ENCODE measurements at places on chromosomes 2 and 18.

DNA sequence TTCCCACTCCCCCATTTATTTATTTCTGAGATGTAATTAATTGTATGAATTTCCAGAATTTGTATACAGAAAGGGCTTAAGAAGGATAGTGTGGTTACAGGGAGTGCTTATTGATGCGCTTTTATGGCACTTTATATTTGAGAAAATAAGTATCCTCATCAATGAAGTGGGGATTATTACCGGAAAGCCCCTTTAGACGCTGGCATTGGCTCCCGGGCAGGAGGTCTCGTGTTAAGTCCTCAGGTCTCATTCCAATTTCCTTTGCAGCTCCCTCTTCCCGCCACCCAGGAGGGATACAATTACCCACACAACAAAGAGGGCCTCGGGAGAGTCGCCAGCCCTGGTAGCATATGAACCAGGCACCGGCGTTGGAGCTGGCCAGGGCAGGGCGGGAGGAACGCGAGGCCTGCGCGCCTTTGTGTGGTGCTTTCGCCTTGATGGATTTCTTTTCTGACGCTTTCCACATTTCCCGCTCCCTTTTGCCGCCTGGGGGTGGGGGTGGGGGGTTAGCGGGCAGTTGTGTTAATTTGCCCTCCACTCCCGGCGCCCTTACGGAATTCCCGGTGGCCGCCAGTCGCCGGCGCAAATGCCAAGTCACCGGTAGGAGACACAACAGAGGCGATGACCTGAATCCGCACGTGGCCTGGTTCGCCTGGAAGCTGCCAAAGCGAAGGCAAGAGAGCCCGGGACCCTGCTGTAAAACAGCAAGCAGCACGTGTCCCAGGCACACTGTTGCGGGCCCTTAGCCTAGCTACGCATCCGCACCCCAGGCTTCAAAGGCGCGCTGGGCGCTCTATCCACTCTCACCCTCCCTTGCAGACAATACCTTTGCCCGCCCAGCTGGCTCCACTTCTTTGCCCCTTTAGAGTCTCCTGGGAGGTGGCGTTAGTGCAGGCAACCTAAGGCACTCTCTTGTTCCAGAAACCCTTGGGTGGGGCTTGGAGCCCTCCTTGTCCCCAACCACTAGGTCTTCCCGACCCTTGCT lies 3.3 kb downstream of the GAD1 start:
- DNase-seq = no peak

DNA sequence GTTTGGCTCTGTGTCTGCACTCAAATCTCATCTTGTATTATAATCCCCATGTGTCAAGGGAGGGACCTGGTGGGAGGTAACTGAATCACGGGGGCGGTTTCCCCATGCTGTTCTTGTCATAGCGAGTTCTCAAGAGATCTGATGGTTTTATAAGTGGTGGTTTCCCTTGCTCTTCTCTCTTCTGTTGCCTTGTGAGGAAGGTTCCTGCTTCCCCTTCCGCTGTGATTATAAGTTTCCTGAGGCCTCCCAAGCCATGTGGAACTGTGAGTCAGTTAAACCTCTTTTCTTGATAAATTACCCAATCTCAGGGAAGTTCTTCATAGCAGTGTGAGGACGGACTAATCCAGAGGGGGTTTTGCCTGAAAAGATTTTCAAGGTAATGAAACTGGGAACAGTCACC lies 245.4 kb downstream of the GALR1 start:
- DNase-seq = no peak

DNA sequence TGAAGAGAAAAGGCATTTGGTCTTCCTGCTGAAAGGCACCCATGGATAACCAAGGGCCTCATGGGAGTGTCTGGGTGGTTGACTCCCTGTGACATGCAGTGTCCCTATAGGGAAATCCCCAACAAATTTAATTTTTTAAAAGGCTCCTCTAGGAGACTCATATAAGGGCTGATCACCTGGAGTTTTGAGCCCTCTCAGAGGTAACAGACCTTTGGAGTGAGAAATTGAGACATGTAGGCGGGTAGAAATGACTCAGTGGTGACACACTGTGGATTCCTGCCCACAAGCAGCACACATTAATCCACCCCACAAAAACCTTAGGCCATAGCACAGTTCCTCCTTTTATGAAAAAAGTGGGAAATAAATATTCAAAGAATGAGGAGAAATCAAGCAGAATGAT lies 557.0 kb upstream of the CNTNAP5 start:
- DNase-seq = no peak

- no peak for DNase-seq
Measured at GRCh38 chr18:63476668-63477067, at the start of gene SERPINB5. Gene SERPINB5, plus strand, starts transcription at chr18:63476958. Its CDS starts 7,471 bp downstream, at chr18:63484429.

DNA sequence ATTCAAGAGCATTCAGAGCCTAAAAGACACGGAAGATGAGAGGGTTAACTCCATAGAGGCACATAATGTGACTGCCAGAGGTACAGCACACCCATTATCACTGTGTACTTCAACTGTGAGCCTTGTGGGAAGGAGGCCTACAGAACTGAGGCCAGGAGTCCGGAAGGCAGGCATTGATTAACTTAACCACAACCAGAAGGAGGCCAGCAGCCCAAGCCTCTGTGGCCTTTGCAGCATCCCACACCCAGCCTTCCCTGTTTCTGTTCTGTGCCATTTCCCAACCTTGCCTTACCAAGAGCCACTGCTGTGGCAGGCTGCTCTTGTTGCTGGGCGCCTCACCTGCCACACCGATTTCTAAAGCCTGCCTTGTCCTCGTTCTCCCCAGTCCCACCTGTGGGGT lies 27.2 kb downstream of the SIGLEC15 start:
- no peak for DNase-seq

DNA sequence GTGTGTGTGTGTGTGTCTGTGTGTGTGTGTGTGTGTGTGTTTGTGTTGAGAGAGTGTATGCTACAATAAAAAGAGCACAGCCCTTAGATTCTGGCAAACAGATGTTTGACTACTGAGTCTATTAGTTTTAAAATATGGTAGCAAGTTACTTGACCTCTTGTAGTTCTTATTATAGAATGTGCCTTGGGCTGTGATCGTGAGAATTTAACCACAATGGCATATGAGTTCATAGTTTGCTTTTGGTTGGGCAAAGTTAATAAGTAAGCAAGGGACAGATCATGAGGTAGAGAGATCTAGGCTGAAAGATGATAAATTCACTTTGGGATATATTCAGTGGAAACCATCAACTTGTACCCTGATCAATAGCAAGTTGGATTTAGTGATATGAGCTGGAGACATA lies 334.3 kb upstream of the VWC2L start:
- no peak for DNase-seq

GRCh38 chr18:35581898-35582641 lies 530 bp downstream of the GALNT1 start:
- DNase-seq = no peak

- DNase-seq = no peak
Measured at GRCh38 chr18:8977701-8978100, 124.8 kb upstream of the NDUFV2 start.

DNA sequence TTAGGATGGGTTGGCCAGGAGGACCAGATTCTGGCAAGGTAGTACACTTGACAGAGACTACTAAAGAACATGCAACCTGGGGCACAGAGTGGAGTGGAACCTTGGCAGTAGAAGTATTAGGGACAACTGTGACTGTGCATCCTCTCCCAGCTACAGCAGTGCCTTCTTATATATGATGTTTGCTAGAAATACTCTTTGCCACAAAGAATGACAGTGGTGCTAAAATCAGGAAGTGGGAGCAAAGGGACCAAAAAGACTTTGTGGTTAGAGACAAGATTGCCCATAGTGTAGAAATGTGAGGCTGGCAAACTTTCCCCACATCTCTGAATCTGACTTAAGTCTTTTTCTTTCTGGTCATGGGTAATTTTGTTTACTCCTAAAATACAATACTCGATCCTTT lies 9.4 kb upstream of the SLC38A11 start:
- DNase-seq = no peak

DNA sequence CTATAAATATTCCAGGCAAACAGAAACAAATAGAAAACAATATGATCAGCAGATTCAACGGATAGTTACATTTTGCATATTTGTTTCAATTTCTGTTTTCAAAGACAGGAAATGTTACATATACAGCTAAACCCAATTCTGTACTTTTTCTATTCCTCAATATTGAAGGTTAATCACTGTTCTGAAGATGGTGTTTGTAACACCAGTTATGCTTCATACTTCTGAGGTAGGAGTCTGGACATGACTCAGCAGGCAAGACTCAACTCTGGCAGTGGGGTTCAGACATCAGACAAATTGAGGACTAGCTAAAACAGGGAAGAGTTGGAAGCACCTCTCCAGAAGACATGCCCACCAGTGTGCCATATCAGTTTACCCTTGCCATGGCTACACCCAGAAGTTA lies 16.6 kb downstream of the SERPINB13 start:
- DNase-seq = no peak

- no peak for DNase-seq
Measured at GRCh38 chr18:64132871-64133270, 16.0 kb downstream of the LINC00305 start.

DNA sequence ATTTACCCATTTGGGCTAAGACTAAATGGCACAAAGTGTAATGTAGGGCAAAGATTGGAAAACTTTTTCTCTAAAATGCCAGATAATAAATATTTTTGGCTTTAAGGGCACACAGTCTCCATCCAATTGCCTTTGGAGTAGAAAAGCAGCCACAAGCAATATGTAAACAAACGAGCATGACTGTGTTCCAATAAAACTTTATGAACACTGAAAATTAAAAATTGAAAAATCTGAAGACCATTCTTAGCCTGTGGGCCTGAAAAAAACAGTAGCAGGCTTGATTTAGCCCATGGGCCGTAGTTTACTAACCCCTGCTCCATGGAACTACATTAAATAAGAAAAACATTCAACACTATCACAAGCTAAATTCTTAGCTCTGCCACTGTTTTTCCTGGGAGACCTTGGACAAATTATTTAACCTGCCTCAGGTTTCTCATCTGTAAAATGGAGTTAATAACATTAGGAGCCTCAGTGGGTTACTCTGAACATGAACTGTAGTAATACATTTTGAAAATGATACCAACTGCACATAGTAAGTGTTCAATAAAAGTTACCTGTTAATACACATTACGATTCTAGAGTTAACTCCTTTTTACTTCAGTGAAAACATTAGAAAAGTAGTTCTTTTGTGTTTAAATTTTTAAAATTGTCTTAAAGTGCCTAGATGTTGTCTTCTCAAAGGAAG lies 1.3 kb downstream of the IFIH1 start:
- no peak for DNase-seq

- DNase-seq = no peak
Measured at GRCh38 chr2:161709428-161709827, 85.2 kb downstream of the SLC4A10 start.

DNA sequence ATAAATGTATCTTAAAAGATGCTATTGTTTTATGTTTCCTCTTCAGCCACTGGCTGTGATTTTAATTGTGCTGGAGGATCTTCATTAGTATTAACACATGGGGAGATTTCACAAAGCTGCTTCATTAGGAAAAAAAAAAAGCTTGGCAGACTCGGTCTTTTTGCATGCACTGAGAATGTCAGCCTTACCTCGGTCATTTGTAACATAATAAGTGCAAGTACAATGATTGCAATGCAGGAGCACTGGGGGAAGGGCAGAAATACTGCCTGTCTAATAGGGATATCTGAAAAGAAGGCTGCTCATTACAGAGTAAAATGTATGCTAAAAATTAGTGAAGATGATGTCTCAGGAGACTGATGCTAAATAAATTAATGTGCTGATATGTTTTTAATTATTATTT lies 1.3 kb upstream of the BAZ2B start:
- no peak for DNase-seq

DNA sequence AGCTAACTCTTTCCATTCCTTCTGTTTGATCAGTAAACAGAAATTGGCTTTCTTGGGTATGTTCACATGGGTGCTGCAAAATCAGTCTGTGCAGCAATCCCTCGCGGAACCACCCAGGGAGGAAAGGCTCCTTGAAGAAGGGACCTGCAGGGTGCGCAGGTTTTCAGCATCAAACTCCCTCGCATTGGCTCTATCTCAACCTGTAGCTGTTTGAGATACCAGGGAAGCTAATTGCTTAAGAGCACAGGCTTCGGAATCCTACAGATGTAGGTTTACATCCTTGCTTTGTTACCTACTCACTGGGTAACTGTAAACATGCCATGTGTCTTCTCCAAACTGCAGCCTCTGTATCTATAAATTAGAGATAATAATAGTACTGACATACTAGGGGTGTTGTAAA lies 43.2 kb downstream of the LAMA3 start:
- DNase-seq = no peak

DNA sequence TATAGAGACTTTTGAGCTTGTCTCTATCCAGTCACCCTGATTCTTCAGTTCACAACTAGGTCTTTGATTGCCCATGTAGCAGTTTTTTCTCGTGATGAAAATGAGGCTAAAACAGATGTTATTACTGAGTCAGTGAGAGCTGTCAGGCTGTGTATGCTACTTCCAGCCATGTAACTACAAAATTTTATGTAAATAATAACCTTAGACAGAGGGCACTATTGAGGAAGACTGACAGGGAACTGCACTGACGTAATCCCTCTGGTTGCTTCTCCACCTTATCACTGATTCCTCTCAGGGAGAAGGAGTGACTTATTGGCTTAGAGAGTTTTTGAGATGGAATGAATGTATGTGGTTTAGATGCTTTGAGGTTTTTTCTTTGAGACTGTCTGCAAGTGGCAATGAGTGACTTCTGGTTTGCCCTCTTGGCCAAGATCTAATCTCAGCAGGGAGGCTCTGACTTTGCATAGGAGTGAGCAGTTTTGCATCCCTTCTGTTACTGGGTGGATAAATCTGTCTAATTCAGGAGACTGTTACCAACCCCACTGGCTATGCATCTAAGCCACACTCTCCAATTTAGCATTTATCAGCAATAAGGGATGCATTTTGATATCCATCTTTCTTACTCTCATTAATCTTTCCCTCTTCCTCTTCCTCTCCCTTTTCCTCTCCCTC lies 555.2 kb upstream of the FANCL start:
- DNase-seq = no peak

DNA sequence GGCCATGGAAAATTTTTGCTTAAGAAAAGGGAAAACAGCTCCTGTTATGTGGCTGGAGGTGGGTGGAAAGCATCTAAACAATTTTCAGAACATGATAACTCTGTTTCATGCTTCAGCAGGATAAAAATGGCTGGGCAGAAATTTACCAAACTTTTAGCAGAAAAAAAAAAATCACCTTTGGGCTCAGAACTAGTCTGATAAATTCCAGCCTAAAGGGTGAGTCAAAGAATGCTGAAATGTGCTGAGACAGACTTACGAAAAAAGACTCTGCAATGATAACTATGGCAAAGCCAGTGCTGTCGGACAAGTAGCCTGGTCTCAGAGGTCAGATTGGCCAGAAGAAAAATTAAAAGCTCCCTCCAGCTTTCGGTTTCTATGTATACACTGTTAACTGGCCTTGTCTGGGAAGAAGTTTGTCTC lies 123.6 kb downstream of the LRATD1 start:
- no peak for DNase-seq
